ENCODE measurements at places on chromosomes 13 and 19. TPM values are rescaled to one million over a fixed set of nuclear protein-coding genes. Genes with fewer than 3 reads are reported as not detected.

GRCh38 chr19:49513746-49514118 lies 1.3 kb downstream of the FCGRT start:
- no peak for DNase-seq

C19orf73 gene
- total RNA-seq: 1.0 TPM

DNA sequence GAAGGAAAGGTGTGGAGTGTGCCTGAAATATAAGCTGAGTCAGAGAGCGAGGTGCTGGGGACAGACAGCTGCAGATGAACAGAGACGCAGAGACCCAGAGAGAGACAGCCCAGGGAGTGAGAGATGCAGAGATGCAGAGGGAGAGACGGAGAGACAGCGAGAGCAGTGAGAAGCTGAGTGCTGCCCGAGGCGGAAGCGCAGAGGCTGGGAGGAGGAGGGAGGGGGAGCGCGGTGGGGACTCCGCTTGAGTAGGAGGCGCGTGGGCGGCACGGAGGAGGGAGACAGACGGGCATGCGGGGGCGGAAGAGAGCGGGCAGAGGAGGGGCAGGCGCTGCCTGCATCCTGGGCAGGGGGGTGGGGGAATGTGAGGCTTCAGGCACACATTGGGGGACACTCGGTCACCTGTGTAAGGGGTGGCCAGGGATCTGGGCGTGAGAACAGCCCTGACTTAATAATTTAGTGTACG lies 25.7 kb downstream of the SLC8A2 start:
- peak; percentile 70 for DNase-seq

- DNase-seq: no peak
These were observed 29.8 kb upstream of the IL17D start for GRCh38 chr13:20673715-20674114.

GRCh38 chr13:111505175-111505777 lies 184.8 kb downstream of the TEX29 start:
- no peak for DNase-seq

DNA sequence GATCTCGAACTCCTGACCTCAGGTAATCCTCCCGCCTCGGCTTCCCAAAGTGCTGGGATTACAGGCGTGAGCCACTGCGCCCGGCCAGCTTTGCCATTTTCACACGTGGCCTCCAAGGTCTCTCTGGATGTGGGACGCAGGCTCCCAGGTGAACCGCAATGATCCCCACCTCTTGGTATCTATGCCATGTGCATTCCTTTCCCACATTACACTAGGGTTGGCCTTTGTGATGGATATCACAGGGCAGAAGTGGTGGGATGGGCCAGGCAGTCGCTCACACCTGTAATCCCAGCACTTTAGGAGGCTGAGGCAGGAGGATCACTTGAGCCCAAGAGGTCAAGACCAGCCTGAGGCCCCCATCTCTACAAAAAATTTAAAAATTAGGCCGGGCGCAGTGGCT lies 22.4 kb downstream of the FGF21 start:
- no peak for DNase-seq

TEAD2 gene
- not detected for total RNA-seq

- no peak for DNase-seq
These were observed 32.2 kb upstream of the KLF12 start for GRCh38 chr13:74166261-74167004.

- DNase-seq: peak; percentile 56
These were observed 15.7 kb downstream of the PNPLA6 start for GRCh38 chr19:7550987-7551761.

DKKL1 gene
- not detected for total RNA-seq

DNA sequence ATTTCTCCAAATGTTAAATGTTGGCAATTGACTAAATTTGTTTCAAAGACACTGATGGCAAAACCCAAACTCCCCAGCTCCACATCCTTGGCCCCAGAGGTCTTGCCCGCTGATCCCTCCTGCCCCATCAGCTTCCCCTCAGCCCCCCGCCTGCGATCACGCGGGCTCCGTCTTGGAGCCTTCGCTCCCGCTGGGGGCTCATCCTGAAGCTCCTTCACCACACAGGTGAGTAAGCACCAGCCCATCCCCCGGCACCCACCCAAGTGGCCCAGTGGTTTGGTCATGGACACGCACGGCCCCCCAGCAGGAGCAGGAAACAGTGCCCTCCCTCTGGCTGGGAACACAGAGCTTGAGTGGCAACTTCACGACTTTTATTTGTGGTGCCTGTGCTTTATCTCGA lies 14.9 kb downstream of the EPS8L1 start:
- DNase-seq: no peak

- DNase-seq: no peak
These were observed 2.5 kb downstream of the RPS19 start for GRCh38 chr19:41862445-41862986.

GRCh38 chr13:59144700-59145099 lies 1019.0 kb downstream of the DIAPH3 start:
- no peak for DNase-seq

DNA sequence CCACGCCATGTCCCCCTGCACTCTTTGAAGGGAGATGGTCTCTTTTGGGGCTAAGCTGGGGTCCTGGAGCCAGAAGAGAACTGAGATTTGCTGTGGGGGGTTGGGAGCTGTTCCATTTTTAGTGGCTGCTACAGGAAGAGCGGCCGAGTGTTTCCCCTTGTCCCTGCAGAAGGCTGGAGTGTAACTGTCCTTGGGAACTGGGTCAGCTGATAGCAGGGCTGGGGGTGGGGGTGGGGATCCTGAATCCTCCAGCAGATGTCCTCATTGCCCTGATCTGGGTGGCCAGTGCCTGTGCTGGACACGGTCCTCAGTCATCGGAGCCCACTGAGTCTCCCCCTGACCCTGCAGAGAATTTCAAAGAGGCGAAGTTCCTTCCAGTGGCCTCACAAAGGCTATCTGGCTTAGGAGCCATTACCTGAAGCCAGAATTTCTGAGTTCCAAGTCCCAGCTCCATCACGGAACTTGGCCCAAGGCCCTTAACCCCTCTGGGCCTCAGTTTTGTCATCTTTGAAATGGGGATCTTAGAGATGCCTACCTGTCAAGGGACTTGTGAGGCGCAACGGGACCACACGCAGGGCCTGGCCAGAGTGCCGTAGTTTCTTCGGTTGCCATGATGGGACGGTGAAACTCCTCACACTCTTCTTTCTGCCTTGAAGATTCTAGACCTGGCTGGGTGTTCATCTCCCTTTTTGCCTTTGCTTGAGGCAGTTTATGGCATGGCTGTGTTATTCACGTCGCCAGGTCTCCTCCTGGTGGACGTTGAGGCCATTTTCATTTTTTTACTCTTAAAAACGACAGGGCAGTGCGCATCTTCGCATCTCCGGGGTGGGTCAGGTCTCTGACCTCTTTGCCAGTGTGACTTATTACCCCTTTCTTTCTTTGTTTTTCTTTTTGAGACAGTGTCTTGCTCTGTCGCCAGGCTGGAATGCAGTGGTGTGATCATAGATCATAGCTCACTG lies 51.9 kb downstream of the DNM2 start:
- DNase-seq: peak; percentile 39

DNA sequence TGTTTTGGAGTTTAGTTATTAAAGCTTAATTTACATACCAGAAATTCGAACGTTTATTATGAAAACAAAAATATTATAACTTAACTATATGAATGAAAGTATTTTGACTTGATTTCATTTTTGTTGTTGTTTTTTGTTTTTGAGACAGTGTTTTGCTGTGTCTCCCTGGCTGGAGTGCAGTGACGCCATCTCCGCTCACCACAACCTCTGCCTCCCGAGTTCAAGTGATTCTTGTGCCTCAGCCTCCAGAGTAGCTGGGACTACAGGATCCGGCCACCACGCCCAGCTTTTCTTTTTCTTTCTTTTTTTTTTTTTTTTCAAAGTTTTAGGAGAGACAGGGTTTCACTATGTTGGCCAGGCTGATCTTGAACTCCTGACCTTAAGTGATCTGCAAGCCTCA lies 392.6 kb downstream of the PCDH17 start:
- DNase-seq: no peak

DNA sequence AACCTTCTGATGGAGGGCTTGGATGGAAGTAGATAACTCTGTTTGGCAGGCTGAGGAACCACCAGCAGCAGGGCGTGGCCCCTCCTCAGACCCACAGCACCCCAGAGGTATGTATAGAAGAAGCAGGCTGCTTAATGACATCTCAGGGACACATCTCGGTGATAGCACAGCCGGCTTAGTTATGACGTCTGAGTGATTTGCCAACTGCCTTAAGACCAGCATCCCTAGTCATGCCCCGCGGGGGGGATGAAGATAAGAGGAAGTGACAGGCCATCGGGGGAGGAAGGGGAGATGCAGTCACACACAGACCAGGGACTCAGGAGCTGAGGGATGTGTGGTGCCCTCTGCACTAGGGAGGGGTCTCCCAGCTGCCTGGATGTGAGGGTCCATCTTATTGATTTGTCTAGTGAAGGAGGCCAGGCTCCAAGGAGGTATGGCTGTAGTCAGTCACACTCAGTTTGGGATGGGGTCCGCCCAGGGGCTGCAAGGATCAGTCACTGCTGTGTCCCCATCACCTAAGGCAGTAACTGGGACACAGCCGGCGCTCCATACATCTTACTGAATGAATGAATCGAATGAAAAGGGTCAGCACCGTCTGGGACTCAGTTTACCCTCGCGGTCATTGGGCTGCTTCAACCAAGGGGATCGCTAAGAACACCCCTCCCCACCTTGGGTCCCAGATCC lies 19.2 kb upstream of the ERCC1 start:
- DNase-seq: peak; percentile 43

DNA sequence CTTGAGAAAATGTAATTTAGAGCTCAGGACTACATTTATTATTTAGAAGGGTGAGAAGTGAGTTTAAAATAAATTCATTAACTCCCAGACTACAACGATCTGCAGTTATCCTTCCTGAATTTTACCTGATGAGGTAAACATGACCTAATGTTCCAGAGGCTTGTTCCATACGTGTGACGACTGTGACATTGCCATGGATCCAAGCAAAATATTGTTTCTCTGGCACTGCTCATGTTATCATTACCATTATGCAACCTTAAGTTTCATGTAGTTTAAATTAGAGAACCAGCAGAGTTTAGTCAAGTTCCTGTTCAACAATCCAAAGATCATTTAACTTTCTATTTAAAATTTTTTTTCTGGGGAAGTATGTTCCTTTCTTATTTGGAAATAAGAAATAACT lies 279.6 kb downstream of the KLF5 start:
- DNase-seq: no peak

RCBTB1 gene
- total RNA-seq: 20.0 TPM

UPF1 gene
- total RNA-seq: 97.3 TPM

DNA sequence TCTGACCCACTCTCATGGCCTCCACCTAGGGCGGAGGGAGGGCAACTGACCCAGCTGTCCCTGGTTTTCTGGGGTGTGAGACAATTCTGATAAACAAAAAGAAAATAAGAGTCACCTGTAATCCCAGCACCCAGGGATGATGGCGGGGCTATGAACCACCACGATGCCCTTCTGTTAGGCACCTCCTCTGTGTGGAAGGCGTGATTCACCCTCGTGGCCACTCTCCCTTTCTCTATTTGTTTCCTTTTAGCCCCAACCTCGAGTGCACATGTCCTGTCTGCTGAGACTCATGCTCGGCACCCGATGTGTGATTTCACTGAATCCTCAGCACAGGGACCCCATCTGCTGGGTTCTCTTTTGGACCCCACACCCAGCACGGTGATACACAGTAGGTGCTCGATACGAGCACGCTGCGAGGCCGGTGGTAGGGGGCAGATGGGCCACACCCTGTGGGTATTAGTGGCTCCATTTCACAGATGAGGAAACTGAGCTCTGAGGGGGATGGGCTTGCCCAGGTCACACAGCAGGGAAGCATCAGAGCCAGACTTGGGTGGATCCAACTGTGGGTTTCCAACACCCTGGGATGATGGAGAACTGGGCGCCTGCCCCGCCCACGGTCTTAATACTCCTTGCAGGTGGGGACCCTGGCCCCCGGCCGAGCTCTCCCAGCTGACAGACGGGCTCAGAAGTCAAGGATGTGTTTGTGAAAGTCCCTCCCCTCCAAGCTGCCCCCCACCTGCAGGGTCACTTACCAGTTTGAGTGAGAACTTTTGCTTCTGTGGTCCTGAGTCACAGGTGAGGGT lies 24.9 kb downstream of the VRK3 start:
- no peak for DNase-seq

DNA sequence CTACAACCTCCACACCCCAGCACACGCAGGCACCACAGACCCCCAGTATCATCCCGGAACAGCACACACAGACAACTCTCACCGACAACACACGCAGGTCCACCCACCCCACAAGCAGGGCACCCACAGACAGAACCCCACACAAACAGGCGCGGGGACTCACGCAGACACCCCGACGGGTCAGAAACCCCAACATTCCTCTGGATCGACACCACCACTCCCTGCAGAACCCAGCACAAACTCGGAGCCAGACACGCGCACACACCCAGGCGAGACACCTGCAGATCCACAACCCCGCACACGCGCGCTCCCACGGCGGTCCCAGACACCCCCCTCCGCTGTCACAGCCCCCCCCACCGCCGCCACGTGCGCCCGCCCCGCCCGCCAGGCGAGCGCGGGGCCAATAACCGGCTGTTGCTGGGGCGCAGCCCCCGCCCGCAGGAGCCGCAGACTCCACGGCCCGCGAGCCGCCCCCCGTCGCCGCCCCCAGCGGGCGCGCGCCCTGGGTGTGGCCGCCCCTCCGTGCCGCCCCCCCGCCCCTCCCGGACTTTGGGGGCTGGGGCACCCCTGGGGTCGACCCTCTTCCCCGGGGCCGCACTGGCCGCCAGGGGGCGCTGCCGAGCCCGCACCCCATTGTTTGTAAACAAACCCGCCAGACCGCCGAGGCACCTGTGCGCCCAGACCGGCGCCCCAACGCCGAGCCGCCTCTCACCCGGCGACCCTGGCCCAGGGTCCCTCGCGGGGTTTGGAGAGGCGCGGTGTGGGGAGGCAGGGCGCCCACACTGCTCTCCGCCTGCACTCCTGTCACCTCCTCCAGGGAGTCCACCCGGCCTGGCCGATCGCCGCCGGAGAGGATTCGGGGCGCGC lies 712 bp downstream of the BBC3 start:
- DNase-seq: peak; percentile 84

MED25 gene
- 57.9 TPM for total RNA-seq

DNA sequence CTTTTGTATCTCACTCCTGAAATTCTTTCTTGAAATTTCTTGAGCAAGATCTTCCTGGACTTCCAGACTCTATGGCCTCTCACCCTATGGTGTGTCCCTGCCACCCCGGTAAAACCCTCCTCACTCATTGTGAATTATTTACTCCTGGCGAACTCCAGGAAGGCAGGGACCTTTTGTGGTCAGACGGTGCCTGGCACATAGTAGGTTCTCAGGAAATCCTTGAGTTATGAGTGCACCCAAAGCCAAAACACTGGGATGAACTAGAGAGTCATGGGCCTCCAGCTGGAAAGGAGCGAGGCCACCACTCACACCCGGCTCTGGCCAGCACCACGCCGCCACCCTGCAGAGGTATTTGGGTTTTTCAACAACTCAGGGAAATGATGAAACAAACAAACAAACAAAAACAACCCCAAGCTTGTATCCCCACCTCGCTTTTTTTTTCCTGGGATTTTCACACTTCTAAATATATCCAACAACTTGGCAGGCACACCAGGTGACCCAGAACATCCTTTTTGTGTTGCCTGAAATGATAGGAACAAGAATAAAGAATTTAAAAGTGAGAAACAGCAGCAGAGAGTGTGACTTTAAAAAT lies 11.2 kb downstream of the HPN start:
- DNase-seq: no peak

- peak; percentile 12 for DNase-seq
These were observed 5.7 kb downstream of the WDR62 start for GRCh38 chr19:36060430-36060829.

ZNF625 gene
- total RNA-seq: 6.1 TPM

PSG3 gene
- not detected for total RNA-seq
